ENCODE measurements at places on chromosomes 4 and X.
A peak's percentile ranks its signal among the peaks of the same experiment; 100 is the strongest.

- DNase-seq = no peak
Observed at GRCh38 chrX:30212172-30212571, 3.2 kb upstream of the MAGEB2 start.

DNA sequence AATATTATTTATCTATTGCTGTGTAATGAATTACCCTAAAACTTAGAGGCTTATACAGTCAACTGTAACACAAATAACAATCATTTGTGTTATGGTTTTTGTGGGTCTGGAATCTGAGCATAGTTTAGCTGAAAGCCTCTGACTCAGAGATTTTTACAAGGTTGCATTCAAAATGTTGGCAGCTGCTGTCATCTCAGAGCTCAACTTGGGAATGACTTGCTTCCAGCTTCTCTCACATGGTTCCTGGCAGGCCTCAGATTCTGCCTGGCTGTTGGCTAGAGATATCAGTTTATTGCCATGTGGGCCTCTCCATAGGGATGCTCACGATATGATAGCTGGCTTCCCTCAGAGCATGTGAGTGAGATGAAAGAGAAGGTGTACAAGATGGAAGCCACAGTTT lies 70.2 kb upstream of the BRWD3 start:
- peak; percentile 27 for DNase-seq

GRCh38 chrX:30592831-30593230 lies 15.3 kb upstream of the TASL start:
- DNase-seq = no peak

- no peak for DNase-seq
Observed at GRCh38 chr4:146379744-146380143, 142.0 kb downstream of the SLC10A7 start.

DNA sequence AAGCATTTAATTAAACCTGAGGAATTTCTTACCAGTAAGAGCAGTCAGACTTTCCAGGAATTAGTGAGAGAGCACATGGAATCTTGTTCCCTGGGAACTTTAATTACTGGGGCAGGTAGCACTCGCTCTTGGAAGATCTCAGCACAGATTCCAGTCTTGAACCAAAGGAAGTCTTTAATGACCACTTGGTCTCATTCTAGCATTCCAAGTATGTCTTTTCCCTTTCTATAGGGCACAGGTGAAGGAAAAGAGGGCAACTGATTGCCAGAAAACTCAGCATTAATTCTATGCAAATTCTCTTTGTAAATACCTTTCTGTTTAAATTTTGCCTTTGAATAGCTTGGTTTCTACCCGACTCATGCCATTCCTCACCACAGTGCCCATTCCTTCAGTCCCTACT lies 236.6 kb downstream of the LDB2 start:
- DNase-seq = no peak

DNA sequence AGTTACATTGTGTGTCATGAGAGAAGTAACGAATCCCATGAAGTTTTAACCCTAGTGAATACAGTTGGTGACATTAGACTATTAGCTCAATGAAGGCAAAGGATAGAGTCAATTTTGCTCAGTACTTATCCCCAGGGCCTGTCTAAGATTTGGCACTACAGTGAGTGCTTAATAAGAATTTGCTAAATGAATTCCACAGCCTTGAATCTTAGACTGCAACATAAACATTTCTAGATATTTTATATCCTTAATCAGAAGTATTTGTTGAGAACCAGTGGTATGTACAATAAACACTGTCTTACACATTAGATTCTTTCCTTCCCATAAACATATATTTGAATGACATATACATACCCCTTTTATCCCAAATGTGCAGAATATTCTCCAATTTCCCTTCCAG lies 223.0 kb downstream of the NSUN7 start:
- no peak for DNase-seq

DNA sequence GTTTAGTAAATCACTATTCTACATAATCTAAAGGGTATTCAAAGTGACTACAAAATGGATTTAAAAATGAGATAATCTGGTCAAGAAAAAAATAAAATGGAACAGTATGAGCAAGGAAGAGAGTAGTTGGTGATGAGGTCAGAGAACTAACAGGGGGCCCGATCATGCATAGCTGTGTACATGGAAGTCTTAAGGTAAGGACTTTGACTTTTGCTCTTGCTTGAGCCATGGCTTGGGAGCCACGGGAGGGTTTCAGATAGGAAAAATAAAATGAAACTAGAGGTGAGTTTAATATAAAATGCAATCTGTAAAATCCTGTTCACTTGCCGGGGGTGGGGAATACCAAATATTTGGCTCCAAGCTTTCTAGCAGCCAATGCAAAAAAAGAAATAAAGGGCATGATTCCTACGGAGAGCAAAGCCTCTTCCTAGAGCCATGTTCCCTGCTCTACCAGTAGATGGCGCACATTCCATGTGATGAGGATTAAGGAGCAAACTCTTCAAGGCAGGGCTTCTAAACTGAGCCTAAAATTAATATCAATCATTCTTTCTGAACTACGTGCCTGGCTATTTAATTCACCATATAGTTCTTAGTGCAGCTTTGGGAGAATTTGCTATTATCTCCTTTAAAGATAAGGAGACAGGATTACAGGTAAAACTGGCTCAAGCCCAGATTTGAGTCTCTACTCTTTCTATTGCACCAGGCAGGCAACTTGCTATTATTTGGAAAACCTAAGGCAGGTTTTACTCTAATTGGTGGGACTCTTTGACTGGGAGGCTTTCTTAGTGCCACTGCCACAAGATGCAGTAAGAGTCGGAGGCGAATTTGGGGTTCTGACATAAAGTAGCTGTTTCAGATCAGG lies 6.8 kb upstream of the CLCN5 start:
- DNase-seq = peak; percentile 28

GRCh38 chr4:138707746-138708677 lies 307.6 kb upstream of the NOCT start:
- no peak for DNase-seq

DNA sequence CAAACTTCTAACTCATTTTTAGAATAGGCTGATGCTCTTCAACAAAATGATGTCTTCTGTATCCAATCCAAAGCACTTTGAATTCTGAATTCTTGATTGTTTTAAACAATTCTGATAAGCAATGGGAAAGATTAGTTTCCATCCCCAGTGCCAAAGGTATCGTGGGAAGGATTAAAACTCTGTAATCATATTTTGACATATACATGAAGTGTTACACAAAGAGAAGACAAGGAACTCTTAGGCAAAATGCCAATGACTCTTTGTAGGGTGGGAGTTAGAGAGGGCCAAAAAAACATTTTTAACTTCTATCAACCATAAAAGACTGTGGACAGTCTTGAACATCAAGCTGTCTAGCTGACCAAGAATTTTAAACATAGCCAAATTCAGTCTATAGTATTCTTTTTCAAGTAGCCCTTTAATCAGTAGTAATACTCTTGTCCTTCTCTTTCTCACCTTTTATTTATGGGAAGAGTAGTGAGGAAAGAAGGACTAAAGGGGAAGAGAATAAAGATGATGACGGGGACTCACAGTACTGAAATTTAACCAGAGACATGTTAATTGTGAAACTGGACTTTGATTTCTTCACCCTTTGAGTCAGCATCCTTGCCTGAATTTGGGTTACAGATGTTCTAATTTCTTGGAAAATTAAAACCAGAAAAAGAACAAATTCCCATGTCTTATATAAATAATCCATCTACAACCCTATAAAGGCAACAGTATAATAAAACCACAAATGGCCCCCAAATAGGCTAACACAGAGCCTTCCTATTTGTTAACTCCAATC lies 51.8 kb upstream of the VEGFD start:
- DNase-seq = peak; percentile 27

GRCh38 chrX:154516656-154517100 lies 646 bp upstream of the FAM3A start:
- no peak for DNase-seq

GRCh38 chrX:9635803-9636202 lies 129.8 kb downstream of the GPR143 start:
- no peak for DNase-seq

- no peak for DNase-seq
Observed at GRCh38 chr4:84931961-84932360, 34.5 kb downstream of the WDFY3 start.

GRCh38 chr4:24771241-24771640 lies 24.1 kb upstream of the SOD3 start:
- DNase-seq = no peak

DNA sequence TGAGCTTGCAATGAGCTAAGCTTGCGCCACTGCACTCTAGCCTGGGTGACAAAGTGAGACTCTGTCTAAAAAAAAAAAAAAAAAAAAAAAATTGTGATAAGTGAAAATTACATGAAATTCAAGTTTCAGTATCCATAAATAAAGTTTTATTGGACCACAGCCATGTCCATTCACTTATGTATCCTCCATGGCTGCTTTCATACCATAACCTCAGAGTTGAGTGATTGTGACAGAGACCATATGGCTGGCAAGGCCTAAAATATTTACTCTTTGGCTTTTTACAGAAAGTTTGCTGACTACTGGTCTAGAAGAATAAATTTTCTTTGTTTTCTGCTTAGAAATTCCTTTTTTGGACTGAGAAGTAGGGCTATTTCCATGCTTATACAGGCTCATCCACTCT lies 11.8 kb upstream of the SHISA3 start:
- DNase-seq = no peak

DNA sequence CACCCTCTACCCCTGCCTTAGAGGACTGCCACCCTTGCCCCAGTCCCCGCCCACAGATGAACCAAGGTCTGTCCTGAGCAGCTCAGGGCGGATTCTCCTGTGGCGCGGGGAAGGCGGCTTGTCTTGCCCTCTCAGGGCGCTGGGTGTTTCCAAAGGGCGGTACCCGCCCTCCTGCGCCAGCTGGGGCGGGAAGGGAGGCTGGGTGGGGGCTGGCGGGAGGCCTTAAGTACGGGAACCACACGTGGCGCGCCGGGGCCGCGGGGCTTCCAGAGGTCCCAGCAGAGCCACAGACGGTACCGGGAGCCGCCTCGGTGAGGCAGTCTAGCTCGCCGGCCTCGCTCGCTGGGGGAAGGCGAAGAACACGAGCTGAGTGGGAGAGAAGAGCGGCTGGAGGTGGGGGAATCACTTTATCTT lies 361.1 kb downstream of the MID1IP1 start:
- DNase-seq = no peak

- DNase-seq = no peak
Observed at GRCh38 chr4:71163317-71163716, 169.9 kb downstream of the DCK start.

DNA sequence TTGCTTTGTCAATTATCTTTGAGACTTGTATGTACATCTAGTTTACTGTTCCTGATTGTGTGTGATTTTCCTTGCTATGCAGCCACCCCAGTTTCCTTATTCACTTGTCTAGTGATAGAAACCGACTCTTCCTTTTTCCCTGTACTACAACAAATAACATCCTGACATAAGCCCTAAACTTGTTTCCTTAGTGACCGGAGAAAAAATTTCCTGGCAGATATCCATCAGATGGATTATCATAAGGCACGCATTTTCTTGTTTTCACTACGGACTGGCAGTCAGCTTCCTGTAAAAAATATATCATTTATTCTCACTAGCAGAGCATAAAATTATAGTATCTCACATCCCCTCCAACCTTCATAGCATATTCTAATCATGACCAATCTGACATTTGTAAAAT lies 410.7 kb downstream of the CENPC start:
- DNase-seq = no peak

DNA sequence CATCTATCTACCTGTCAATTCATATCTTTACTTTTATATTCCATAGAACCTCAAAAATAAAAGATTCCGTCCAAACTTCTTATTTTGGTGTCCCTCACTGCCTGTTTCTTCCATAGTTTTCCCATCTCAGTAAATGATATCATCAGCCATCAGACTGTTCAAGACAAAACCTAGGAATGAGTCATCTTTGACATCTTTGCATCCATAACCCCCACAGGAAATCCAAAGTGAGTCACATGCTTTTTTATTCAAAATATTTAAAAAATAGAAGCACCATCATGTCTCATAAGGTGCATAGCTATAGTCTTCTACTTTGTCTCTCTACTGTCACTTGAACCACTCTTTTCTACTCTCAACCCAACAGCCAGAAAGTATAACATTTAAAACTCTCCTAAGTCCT lies 29.9 kb upstream of the CXXC4 start:
- DNase-seq = no peak

- no peak for DNase-seq
Observed at GRCh38 chr4:37631551-37631950, 54.6 kb downstream of the RELL1 start.

GRCh38 chr4:22391551-22391950 lies 124.3 kb downstream of the ADGRA3 start:
- DNase-seq = peak; percentile 20

DNA sequence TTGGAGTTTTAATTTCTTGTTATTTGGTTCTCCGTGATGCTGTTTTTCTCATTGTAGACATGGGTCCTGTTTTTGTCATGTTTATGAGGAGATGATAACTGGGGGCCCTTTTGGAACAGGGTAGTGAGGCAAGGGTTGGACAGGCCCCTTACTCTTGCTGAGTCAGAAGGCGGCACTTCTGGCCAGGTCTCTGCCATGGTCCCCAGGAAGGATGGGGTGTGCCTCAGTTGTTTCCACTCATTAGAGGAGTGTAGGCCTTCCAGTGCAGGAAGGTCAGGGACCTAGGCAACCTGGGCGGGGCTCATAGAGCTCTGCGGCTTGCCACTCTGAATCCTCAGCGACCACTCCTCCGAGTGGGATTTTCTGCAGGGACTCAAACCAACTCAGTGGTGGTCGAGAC lies 68.2 kb downstream of the NELFA start:
- DNase-seq = no peak

- DNase-seq = no peak
Observed at GRCh38 chr4:172996571-172997216, 171.9 kb upstream of the GALNT7 start.

DNA sequence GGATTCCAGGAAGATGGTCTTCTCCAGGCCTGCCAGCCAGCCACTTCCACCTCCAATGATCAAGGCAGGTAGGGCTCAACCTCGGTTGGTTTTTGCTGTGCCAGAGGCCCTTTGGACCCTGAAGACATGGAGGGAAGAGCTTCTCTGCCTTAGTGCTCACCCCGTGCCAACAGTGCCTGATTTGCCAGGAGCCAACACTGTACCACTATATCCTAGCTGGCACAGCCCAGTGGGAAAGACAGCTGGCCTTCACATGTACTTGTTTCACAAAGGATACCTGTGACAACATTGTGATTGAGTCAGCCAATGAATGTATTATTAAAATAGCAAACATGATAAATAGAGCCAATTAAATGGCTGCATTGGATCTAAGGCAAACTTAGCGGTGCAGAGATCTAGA lies 51.9 kb upstream of the PRPS1 start:
- DNase-seq = no peak

DNA sequence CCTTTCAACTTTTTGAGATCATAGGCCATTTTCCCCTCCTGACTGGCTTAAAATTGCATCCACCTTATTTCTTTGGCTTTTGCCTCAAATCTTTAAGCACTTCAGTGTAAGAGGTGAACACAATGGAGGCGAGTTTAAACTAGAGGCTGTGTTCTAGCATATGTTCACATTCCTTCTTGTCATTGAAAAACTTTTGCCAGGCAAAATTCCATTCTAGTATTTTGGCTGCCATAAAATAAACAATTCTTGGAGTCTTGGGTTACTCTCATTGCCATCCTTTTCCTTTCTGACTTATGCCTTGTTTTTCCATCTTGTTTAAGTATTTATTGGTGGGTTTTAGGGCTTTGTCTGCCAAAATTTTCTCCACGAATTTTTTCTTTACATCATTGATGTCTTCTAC lies 137.3 kb upstream of the ANXA10 start:
- no peak for DNase-seq

GRCh38 chrX:107014936-107015335 lies 14.9 kb upstream of the MORC4 start:
- DNase-seq = no peak

Measured in AG09309 (cell line).